ENCODE measurements at places on chromosomes 12 and 14.

DNA sequence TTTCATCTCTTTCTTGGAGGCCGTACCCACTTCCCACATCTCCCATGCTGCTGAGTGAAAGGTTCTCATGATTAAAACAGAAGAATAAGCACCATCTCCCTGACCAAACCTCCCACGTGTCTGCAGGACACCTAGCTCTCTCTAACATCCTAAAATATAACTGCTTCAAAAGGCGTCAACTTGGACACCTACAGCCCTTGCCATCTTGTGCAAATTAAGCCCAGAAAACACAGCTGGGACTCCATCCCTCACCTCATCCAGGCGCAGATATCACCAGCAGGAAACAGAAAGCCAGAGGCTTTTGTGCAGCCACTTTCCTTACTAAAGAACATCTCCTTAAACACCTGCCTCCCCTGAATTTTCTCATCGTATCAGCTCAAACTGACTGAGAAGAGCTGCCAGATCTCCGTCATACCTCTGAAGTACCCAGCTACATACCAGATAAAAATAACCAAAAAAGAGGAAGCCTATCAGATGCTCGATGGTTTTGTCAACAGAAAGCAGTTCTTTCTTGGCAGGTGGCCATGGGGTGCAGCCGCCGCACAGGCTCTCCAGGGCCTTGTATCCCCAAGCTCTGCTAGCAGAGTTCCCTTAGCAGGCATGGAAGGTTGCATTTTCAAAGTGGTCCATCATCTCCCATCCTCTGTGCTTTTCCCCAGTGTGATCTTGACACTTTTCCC is 28.8 kb downstream of the MAP3K9 start:
- DNase-seq: no peak

- no peak for DNase-seq
These were observed 47.2 kb downstream of the NPAS3 start for GRCh38 chr14:32985866-32986265.

DNA sequence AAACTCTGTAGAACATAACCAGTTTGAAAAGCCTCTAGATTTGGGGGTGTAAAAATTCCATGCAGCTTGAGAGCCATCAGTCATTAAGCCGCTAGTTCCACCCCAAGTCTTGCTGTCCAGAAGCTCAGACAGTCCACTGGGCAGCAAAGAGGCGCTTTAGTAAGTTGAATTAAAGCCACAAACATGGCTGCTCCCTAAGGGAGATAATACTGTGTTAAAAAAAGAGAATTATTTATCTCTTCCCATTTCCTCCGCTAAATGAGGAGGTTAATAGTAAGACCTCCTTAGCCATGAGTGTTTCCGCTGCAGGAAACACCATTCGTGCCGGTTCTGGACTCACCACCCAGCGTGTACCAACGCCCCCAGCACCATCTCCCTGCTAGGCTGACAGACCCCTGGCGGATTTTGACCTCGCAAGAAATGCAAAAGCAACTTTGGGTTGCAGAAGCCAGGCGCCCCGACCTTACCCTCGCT is 536 bp downstream of the TM7SF3 start:
- no peak for DNase-seq

- DNase-seq: no peak
These were observed 1.0 kb upstream of the BTG1 start for GRCh38 chr12:92146497-92147224.

DNA sequence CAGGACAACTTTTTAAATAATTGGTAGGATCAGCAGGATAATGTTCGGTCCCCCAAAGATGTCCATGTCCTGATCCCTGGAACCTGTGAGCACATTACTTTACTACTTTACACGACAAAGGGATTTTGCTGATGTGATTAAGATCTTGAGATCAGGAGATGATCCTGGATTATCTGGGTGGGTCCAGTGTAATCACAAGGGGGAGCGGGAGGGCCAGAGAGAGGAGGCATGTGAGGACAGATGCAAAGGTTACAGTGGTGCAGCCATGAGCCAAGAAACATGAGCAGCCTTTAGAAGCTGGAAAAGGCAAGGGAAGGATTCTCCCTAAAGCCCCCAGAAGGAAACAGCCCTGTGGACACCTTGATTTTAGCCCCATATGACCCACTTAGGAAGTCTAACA is 33.1 kb downstream of the KCNK10 start:
- DNase-seq: no peak

DNA sequence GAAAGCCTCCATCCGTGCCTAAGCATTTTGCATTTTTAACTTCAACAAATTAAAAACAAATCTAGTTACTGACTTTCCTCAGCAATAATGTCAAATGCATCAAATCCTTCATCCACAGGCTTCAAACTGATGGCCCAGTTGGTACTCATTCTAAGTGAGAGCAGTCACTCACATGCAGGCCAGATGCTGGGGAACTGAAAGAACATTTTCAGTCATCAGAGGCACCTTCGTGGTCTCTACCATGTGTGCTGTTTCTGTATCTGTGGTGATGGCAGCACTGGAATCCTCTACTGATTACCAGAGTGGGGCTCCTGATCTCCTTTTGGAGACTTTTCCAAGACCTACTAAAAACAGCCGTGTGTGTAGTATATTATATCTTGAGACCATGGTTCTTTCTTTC is 145.2 kb downstream of the PRIMA1 start:
- no peak for DNase-seq

DNA sequence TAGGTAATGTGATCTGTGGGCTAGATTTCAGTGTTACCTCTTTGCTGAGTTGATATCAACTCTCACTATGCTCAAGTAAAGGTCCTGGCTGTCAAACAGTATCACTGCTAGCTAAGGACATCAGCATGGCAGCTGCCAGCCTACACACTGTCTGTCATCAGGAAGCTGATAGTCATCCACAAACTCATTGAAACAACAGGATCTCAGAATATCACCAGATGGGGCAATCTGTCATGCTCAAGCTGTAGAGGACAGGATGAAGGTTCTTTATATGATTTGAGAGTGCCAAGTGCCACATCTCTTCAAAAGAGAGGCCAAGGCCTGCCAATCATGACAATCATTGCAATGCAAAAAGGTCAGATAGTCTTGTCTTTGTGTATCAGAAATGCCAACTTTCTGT is 811.5 kb upstream of the SEL1L start:
- DNase-seq: no peak

- no peak for DNase-seq
These were observed 384.6 kb downstream of the SLC16A7 start for GRCh38 chr12:59980476-59980875.

- DNase-seq: no peak
These were observed 326.1 kb downstream of the BCL11B start for GRCh38 chr14:98945611-98946570.

- DNase-seq: no peak
These were observed 6.6 kb upstream of the ITGA5 start for GRCh38 chr12:54425702-54426101.

DNA sequence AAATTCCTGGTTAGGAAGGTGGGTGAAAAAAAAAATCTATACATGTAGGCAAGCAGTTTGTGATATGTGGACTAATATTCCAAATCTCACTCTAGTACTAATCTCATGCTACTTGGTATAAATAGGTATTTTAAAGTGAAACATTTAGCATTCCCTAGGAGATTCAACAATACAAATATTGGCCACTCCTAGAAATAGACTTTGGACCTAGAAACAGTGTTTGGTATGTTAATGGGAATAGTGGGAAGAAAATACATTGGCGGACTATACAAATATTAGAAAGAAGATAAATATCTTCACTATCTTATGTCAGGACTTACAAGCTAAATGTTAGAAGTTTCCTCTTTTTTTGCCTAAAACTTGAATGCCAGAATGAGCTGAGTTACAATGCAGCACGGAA is 28.2 kb downstream of the HIGD1C start:
- DNase-seq: no peak

- no peak for DNase-seq
These were observed 77.7 kb downstream of the KCNK10 start for GRCh38 chr14:88245321-88245720.

GRCh38 chr12:68854554-68854953 is 46.6 kb downstream of the MDM2 start:
- no peak for DNase-seq

DNA sequence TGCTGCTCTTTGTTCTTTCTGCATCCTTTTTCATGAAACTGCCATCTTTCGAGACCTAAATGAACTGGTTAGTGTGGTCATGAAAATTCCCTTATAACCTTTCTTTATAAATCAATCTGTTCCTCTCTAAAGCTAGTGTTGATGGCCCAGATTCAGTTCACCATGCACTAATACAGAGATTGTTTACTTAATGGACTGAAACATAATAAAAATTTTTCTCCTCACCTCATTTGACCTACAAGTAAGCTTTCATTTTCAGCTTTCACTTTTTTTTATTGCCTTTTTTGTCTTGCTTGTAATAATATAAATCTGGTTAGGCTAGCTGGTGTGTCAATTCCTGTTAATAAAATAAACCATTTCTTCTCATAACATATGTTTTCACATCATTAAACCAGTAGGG is 183.8 kb downstream of the CCDC59 start:
- no peak for DNase-seq

DNA sequence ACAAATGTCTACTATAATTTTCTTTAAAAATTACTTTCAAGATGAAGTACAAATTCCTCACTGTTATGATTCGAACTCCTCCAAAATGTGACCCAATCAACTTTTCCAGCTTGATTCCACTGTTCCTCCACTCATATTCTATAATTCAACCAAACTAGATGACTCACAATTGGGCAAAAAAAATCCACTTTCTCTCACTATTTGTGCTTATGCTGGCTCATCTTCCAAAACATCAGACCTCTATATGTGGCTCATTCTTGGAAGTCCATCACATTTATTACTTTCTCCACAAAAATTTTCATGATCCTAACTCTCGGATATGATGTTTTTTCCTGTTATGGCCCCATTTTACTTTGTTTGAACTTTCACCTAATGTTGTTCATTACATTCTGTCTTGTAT is 26.9 kb upstream of the RXYLT1 start:
- DNase-seq: no peak

- no peak for DNase-seq
These were observed 149.3 kb downstream of the ESRRB start for GRCh38 chr14:76525106-76525821.

Measured in stimulated activated CD4-positive, alpha-beta T cell treated with anti-CD3 and anti-CD28 coated beads, Interleukin-4, amount 100 ng/mL, for 24 hours (primary cell).